8988T (cell line): ENCODE measurements at places on chromosomes 13 and 19.

- no peak for DNase-seq
These were observed 66.4 kb downstream of the KLF12 start for GRCh38 chr13:74067818-74068217.

DNA sequence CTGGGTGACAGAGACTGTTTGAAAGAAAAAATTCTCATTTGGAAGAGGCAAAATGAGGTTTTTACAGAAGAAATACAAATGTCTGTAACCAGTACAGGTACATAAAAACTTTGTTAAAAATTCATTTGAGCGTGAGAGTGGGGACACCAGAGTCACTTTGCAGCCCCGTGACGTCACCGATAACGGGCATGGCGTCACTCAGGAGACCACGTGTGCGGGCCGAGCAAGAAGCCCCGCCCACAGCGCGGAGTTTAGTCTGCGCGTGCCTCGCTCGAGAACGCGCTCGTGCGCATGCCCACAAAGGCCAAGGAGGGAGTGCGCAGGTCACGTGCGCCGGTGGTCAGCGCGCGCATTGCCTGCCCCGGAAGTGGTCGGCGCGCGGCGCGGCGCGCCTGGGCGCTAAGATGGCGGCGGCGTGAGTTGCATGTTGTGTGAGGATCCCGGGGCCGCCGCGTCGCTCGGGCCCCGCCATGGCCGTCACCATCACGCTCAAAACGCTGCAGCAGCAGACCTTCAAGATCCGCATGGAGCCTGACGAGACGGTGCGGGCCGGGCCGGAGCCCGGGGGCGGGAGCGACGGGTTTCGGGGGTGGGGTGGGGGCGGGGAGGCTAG, at the start of gene RAD23A:
Gene RAD23A, plus strand, starts transcription at position 384 of the 613 bp plus-strand sequence. Its CDS starts 87 bp downstream, at position 471.
- peak; percentile 70 for DNase-seq

DNA sequence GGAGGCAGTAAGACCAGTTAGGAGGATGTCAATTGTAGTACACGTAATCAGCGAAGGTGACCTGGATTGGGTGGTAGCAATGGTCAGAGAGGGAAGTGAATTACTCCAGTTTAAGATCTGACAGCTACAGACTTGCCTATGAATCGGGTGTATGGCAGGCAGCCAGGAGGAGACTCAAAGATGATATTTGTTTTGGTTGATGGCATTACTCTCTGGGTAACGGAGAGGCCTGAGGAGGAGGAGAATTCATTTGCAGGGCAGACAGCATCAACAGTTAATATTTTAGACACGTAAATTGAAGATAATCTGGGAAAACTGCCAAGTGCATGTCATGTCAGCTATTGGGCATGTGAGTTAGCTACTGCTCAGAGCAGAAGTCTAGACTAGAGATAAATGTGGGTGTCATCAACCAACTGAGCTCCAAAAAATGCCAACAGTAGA, 109.2 kb downstream of the SGCG start:
- no peak for DNase-seq

DNA sequence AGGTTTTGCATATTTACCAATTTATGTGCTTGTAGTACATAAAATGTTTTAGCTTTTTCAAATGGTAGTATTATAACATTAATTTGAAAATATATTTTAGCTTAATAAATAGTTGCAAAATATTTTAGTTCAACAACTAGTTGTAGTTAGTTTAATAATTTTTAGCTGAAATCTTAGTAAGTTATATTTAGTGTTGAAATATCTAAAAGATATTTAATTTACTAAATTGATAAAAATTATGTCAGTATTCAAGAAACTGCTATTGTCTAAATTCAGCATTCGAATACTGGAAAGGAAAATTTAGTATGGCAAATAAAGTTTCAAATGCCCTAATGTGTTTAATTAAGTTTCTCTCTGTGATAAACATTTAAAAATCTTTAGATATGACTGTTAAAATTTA, 754.5 kb upstream of the MIR17HG start:
- DNase-seq: no peak

GRCh38 chr13:108435393-108436149, 166.1 kb downstream of the TNFSF13B start:
- DNase-seq: no peak
